ENCODE measurements at places on chromosomes 13 and 19.

DNA sequence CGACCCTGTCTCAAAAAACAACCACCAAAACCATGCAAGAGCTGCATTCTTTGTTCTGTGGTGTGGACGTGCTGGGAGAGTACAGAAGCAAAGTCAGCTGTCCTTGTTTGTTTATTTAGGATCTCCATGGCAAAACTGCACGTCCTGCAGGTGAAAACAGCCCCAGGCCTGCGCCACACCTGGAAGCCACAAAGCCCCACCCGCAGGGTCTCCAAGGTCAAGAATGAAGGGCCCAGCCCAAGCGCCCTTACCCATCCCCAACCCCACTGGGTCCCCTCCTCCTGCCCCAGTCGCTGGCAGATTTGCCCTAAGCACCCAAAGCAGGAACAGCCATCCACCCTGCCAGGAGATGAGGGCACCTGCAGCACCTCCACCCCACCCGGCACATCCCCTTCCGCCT, 10.5 kb downstream of the MBD3 start:
- no peak for DNase-seq

- DNase-seq, result no peak
Observed at GRCh38 chr19:56953470-56953869, 112.9 kb upstream of the PEG3 start.

DNA sequence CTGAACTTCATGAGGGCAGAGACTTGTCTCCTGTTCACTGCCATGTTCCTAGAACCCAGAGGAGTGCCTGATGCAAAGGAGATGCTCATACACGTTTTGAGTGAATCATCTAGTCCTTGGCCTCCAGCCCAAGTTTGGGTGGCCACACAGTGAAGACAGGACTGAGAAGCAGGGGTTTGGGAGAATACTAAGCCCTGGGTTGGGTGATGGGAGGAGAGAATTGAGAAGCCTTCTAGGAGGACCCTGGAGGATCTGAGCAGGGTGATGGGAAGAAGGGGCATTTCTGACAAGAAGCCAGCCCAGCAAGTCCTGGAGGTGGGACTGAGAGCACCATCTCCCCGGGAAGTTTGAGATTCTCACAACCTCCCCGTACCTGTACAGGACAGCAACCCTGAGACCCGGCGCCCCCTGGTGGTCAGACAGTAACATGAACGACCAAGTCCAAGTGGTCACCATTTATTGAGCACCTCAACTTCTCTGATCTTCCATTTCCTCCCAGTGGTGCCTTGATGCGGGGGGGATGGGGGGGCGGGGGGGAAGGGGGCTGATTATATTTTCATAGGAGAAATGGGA, 11.0 kb downstream of the CTU1 start:
- peak; percentile 59 for DNase-seq

GRCh38 chr13:101703838-101704237, 251.4 kb downstream of the ITGBL1 start:
- no peak for DNase-seq

- no peak for DNase-seq
Observed at GRCh38 chr13:46345398-46345797, 41.7 kb downstream of the RUBCNL start.

DNA sequence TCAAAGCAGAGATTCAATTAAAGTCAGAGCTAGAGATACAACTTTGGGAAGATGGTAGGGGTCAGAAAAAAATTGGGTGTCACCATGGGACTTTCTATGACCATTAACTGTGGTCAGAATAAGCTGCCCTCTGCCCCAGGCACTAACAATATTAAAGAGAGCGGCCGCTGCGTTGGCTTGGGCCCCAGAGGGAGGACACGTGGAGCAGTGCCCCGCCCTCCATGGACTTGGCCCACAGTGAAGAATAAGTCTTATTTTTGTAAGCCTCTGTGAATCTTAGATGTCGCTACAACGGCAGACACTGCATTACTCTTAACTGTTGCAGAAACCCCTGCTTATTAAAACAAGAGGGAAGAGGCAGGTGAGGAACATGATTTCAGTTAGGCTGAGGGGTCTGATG, 172.7 kb downstream of the UQCRFS1 start:
- no peak for DNase-seq

DNA sequence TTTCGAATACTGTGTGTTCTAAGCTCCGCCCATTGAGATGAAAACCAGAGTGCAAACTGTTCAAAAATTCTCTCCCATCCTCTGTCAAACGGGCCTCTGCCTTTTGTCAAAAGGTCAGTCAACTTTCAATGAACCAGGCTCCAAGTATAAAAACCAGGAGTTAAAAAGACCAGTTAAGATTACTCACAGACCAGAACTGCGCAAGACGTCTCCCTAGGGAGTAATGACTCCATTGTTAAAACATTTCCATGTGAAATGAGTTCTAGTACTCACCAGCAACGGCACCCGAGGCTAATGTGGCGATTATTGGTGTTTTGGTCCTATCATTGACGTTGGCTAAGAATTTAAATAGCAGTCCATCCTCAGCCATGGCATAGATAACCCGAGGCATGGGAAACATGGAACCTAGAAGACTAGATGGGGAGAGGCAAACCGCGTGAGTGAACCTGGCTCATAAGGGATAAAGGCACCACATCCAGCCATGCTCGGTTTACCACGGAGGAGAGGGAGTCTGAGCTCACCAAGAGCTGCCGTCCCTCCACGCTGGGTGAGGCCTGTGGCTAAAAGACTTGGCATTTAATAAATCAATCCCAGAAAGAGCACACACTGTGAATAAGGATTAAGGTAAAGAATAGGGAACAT, 73.3 kb downstream of the SLC7A1 start:
- no peak for DNase-seq

GRCh38 chr19:18736415-18737336, 53.2 kb downstream of the CRTC1 start:
- DNase-seq, result no peak

DNA sequence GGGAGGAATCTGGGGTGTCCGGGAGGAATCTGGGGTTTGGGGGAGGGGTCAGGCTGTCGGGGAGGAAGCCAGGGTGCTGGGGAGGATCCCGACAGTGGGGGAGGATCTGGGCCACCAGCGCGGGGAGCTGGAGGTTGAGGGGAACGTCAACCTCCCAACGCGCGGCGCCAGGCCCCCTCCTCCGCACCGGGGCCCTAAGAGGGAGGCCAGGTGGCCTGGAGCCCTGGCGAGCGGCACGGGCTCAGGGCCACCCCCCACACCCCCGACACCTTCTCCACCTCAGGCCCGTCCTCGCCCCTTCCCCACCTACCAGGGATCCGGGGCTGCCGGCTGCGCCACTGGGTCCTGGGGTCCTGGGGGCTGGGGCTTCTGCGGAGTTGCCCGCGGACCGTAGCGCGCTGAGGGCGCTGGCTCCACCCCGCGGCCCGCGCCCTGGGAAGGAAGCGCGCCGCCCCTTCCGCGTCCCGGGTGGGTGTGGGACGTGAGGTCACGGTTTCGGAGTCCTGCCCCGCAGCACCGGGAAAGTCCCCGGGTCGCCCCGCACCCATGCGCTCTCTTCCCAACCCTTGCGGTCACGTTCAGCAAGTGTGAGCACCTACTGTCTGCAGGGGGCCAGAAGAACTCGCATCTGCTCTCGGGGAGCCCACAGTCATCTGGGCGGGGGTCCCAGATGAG, at the start of gene TICAM1:
TICAM1 (minus strand) TSS at position 409 of the 675 bp plus-strand sequence. CDS start 13,335 bp downstream, outside the sequence.
- peak; percentile 97 for DNase-seq

DNA sequence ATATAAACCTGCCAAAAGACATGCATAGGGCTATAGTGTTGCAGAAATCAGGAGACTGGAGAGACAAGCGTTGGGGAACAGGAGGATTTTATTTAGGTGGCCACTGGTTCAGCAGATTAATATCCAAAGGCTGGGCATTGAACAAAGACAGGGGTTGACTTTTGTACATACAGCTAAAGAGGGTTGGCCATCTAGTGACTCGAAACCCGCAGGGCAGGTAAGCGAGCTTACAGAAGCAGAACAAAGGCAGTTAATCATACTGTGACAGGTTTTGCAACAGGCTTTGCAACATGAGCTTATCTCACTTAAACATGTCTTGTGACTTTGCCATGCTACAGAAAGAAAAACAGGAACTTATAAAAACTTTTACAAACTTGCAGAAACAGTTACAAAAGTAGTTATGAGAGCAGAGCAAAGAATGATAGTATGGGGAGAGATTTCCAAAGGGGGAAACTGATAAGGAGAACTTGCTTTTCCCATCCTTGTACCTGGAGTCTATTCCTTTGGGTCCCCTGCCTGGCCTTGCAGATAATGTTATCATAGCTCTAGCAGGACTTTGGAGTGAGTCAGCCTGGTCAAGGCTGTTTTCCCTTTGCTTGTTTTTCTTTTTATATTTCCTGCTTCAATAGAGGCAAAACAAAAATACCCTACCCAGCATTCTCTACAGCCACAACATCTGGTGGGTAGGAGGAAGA, 234.2 kb downstream of the PCDH17 start:
- DNase-seq, result no peak

- no peak for DNase-seq
Observed at GRCh38 chr13:79772811-79773210, 291.9 kb downstream of the NDFIP2 start.

DNA sequence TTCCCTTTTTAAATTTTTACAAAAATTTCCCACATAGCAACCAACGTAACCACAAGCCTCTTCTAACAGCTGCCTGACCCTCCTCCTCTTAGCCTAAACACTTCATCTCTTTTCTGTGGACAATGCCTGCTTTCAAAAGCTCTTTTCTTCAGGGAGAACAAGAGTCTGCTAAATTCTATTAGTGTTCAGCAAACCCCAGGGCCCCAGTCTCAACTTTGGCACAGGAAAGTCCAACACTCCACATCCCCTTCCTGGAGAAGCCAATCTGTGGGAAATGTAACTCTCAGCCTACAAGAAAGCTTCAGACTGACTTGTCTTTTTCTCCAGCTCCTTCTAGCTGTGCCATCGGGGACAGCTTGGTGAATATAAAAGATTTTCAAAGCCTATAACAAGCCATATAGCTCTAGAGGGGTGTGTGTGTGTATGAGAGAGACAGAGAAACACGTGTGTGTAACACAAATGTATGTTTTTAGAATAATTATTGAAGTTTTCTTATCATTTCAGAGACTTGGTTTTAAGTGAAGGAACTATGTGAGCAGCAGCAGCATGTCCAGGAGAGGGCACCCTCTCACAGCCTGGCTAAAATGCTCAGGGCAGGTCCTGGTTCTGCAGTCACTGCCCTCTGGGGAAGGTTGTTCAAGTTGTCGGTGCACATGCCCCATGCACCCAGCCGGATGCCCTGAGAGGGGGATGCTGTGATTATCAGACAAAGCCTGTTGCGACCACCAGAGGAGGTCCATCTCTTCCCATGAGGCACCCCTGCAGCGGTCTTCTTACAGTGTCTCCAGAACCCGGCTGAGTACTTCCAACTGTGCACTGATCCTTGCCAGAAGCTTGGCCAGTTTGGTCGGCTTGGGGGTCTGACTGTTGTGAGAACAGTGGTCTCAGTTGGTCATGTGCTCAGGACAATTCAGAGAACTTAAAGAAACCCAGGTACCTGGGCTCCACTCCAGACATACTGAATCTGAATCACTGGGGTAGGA, 34.4 kb downstream of the CCDC70 start:
- peak; percentile 55 for DNase-seq

- no peak for DNase-seq
Observed at GRCh38 chr13:113058988-113059850, 46.4 kb upstream of the F7 start.

DNA sequence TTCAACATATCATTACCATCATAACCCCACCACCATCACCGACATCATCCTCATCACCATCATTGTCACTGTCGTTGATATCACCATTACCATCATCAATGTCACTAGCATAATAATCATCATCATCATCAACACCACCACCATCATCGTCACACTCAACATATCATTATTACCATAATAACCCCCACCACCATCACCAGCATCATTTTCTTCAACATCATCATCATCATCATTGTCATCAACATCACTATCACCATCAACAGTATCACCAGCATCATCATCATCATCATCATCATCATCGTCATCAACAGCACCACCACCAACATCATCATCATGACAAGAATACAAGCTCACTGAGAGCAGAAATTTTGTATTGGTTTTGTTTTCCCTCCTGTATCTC, 83.8 kb downstream of the MBD3L1 start:
- DNase-seq, result no peak

- DNase-seq, result no peak
Observed at GRCh38 chr13:73334445-73334844, 275.6 kb downstream of the KLF5 start.

GRCh38 chr13:100506154-100506553, 82.4 kb downstream of the GGACT start:
- DNase-seq, result no peak

DNA sequence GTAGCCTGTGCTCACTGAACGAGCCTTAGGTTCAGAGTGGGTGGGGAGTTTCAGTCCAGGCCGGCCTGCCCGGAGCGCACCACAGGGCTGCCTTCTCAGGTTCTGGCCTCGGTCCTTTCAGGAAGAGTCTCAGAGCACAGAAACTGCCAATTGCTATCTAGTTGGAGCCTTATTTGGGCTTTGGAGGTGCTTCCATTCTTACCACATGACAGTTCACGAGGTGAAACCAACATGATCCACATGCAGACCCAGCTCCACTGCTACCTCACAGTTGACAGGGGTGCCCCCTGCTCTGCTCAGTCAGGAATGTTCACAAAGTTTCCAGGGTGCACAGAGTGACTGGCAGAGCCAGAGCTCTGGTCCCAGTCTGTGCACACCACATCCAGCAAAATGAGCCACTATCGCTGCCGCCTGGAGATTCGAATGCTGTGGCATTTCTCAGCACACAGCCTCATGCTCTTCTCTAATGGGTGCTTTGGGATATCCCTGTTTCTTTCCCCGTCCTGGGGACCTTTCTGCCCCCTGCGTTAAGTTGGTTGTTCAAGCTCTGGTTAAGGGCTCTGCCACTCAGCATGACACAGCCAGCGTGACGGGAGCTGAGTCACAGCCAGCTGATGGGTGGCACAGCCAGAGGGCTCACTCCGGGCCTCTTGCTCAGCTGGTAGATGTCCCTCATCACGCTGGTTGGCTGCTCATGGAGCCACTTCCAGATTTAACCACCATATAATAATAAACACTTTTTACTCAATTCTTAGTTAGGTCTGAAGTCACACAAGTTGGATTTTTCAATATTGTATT, 7.5 kb upstream of the SACS start:
- DNase-seq, result peak; percentile 55

- no peak for DNase-seq
Observed at GRCh38 chr19:6467384-6467783, 3.3 kb downstream of the CRB3 start.

DNA sequence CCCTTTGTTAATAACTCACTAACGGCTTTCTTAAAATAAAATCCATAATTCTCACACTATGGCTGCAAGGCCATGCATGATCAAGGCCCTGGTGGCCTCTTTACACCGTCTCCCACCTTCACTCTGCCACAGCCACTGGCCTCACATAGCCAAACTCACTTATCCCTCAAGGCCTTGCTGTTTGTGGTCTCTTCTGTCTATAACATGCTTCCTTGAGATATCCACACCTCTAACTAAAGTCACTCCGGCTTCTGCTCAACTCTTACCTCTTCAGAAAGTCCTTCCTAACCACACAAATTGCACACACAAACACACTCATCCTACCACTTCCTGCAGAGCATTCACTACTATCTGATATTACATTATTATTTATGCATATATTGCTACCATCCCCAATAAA, 262.5 kb downstream of the DIAPH3 start:
- DNase-seq, result no peak

Data from suppressor macrophage treated with lipopolysaccharide for 4 hours (primary cell).